ENCODE measurements at places on chromosomes 16 and 17. TPM values are rescaled to one million over a fixed set of nuclear protein-coding genes. Genes with fewer than 3 reads are reported as not detected.

Gene PPP1R27
- not detected for total RNA-seq

Gene LRRC37A
- 1.9 TPM for total RNA-seq

DNA sequence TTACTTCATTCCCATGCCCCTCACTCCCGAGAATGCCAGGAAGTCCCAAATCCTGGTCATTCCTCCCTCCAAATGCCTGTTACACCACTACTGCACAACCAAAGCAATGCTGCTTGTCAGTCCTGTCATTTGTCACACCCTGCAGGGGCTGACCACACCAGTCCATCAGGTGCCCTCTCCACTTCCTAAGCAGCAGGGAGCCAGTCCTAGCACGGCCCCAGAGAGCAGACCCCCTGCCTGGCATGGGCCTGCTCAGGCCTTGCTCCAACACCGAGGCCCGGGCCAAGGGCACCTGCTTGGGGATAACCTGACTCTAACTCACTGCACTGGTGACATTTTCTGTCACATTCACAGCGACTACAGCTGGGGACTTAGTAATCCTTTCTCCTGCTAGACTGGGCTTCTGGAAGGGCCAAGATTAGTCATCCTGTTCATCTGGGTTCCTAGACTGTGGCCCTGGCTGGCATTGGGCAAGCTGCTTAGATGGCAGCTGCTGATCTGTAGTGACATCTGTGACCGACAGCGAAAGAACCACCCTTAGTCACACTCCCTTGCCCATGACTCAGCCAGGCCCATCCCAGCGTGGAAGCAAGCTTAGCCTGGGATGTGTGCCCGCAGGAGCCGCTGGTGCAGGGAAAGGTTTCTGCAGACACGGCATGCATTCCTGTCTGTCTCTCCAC lies 5.4 kb downstream of the ALYREF start:
- no peak for DNase-seq

GRCh38 chr16:51553314-51553713 lies 402.2 kb upstream of the SALL1 start:
- DNase-seq, result no peak

GRCh38 chr16:51134876-51135275 lies 16.2 kb downstream of the SALL1 start:
- DNase-seq, result no peak

DNA sequence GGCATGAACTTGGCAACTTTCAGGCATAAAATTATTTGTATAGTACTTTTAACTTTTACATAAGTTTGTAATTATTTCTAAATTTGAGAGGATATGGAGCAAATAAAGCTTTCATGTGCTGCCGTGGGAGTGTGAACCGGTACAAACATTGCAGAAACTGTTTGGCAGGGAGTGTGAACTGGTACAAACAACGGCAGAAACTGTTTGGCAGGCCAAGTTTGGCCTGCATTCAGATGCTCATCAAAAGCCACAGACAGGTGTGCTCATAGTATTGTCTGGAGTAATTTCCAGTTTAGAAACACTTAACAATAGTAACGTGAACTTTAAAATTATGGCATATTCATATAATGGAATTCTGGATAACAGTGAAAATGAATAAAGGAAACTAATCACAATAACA lies 73.8 kb upstream of the ATP2A3 start:
- no peak for DNase-seq

DNA sequence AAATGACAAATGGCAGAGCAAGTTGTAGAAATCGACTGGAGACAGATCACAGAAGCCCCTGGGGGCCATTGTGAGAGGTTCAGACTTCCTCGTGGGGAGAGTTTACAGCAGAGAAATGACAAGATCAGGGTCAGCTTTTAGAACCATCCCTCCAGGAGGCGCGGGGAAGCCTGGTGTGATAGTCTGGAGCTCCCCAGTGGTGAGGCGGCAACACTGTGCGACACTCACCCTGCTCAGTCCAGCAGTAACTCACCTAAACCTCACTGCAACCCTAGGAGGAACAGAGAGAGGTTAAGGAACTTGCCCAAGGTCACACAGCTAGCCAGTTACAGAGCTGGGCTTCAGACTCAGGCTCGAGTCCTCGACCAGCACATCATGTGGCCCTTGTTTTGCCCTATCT lies 123.4 kb upstream of the IRX3 start:
- no peak for DNase-seq
